Hippocampal formation (tissue), 2 donors: ENCODE measurements at places on chromosomes 16 and 17.

DNA sequence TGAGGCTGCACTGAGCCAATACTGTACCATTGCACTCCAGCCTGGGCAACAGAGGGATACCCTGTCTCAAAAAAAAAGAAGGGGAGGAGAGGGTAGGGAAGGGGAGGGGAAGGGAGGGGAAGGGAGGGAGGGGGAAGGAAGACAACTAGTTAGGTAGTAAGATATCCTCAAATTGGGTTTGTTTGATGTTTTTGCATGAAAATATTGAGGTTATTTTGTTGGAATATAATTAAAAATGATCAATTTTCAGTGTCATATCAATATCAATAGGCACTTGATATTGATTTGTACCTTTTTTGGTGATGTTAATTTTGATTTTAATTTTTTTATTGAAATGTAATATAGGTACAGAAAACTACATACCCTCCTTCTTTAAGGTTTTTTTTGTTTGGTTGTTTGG is 16.6 kb upstream of the PDP2 start:
- no peak for DNase-seq

DNA sequence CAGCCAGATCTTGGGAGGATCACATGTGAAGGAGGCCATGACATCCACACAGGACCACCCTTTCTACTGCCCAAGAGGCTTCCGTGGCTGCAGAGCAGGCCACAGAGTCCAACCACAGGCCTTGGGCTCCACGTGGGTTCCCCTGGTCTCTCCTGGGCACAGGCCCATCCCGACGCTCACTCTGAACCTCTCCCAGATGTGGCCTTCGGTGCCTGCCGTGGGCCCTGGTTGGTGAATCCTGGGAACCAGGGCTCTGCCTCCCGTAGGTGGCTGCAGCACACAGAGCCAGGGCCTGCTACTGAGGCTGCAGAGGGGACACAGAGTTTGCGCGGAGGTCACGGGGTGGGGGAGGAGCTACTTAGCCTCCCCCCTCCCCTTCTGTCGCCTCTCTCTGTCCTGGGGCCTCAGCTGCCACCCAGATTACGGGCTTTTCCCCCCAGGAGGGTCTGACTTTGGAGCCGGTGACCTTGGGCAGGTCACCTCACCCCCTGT is 55.3 kb downstream of the ZFPM1 start:
- no peak for DNase-seq

GRCh38 chr16:24974859-24975258 is 40.3 kb downstream of the ARHGAP17 start:
- no peak for DNase-seq

GRCh38 chr17:9646546-9646885 is 1.2 kb downstream of the USP43 start:
- no peak for DNase-seq

GRCh38 chr16:56241596-56241995 is 50.3 kb downstream of the GNAO1 start:
- no peak for DNase-seq

GRCh38 chr16:88170528-88170991 is 212.2 kb upstream of the ZNF469 start:
- DNase-seq = no peak

GRCh38 chr17:8122924-8123694 is 797 bp downstream of the HES7 start:
- no peak for DNase-seq

DNA sequence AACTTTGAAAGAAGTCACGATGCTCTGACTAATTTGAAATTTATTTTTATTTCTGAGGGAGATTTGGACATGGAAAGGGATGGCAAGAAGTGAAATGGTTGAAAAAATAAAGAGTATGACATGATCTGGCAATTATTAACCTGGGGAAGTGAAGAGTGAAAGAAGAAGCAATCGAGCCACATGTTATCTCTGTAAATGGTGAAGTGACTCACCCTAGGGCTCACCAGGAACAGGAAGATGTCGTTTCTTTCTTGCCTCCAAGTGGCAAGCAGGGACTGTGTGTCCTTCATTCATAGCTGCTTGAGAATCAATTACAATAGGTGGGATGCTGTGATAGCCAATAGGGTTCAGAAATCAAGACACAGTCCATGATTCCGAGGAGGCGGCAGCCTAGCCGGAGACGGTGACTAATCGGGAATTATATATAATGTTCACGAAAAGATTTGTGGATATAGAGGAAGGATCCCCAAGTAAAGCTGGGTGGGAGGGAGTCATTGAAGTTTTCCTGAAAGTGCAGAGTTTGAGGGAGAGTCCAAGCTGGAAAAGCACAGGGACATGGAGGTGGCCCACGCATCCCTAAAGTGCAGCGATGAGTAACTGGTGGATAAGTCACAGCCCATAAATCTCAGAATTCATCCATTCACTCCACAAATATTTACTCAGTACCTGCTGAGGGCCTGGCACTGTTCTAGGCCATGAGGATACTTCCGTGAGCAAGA is 18.2 kb upstream of the KRT20 start:
- DNase-seq = no peak

DNA sequence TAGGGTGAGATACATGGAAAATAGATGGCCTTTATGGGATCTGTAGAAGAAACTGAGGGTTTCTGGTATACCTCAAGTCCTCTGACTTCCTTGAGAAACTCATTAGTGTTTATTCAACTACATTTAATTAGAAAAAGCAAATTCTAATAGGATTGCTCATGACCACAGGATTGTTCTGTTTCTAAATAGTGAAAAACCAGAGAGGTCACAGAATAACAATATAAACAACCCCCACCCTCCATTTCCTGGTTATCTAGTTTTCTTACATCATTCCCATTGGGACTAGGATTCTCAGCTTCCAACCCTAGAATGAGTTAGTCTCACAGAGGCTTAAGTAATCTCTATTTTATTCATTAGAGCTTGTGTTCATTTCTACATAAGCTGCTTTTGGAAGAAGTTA is 30.0 kb downstream of the SF3B3 start:
- no peak for DNase-seq

DNA sequence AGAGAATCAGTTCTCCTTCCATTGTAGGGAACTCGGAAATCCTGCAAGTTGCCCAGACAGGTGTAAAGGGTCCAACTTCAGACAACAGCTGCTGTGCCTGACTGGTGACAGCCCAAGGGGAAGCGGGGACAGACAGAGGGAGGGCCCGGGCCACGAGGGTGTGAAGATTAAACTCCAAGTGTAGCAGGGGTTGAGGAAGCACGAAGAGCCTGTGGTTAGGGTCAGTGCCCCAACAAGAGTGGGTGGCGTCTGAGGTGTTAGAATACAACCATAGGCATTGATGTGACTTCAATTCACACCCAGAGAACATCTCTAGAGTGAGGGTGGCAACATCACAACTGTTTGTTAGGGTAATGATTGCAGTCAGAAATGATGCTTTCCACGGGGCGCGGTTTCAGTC is 39.1 kb downstream of the ASPA start:
- no peak for DNase-seq

- no peak for DNase-seq
These were observed 440.6 kb downstream of the CDH8 start for GRCh38 chr16:61595605-61596004.

DNA sequence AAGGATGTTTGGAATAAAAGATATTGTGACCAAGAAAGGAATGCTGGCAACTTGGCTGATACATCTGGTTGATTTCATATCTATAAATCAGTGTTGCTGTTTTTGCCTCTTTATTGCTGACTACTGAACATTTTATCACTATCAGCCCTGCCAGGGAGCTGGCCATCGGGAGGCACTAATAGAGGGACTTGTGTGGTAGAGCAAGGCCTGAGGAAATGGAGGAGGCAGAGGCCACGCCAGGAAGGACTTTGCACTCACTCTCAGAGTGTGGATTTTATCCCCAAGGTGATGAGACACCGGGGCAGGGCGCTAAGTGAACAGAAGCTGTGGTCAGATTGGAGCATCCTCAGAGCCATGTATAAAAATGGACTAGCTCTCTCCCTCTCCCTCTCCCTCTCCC is 9.3 kb upstream of the CYB561 start:
- DNase-seq = no peak

- no peak for DNase-seq
These were observed 7.9 kb downstream of the SOCS1 start for GRCh38 chr16:11248133-11248532.

DNA sequence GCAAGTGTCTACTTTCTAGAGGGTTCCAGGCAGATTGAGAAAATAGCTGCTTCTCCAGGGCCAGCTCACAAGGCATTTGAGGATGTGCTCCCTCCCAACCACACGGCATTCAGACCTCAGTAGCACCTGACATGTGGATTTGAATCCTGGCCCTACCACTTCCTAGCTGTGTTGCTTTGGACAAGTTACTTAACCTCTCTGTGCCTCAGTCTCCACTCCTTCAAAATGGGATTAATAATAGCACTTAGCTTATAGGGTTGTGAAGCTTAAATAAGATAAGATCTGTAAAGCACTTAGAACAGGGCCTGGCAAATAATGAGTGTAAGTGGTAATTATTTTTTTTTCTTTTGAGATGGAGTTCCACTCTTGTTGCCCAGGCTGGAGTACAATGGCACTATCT is 21.0 kb upstream of the NOMO2 start:
- DNase-seq = no peak

DNA sequence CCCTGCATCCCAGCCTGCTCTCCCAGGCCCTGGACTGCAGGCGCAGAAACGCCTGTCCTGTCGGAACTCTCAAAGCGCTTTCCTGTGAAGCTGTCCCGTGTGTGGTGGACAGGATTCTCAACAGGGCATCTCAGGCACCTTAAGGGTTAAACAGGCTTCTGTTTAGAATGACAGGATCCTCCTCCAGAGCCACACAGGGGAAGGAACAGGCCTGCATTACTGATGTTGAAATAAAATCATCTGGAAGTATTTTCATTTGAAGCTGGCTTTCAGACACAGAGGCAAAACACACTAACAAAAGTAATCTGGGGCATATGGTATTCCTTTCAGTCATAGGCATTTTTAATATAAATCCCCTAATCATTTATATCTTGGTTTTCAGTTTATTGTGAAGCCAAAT is 7.4 kb downstream of the HS3ST3A1 start:
- DNase-seq = no peak

DNA sequence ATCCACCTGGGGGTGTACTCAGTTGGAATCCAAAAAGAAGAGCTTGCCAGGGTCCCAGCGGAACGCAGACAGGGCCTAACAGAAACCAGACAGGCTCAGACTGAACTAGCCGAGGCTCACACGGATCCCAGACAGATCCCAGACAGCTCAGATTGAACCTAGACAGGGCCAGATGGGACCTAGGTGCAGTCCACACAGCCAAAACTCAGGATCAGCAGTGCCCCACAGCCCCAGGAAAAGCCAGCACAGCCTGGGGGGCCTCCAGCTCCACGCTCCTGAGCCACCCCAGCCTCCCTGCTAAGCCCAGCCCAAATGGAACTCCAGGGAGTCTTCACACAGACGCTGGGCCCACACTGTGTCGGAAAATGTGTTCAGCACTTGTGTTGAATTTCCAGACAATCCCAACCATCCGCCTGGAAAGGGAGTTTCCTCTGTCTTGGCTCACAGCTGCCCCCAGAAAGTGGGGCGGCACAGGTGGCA is 7.5 kb downstream of the STX1B start:
- DNase-seq = no peak

GRCh38 chr17:71247441-71248015 is 873.3 kb upstream of the SOX9 start:
- no peak for DNase-seq

DNA sequence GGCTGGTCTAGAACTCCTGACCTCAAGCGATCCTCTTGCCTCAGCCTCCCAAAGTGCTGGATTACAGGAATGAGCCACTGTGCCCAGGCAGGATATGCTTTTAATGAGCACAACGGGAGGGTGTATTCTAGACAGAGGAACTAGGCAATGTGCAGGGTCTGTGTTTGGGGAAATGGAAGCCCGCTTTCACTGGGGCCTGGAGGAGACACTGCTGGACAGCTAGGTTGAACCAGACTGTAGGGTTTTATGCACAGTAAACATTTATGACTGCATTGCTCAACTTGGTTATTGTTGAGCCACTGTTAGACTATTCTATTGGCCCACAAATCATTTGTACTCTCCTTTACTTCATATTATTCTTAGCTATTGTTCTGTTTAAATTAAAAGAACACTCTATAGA is 10.2 kb upstream of the SIAH1 start:
- DNase-seq = no peak

DNA sequence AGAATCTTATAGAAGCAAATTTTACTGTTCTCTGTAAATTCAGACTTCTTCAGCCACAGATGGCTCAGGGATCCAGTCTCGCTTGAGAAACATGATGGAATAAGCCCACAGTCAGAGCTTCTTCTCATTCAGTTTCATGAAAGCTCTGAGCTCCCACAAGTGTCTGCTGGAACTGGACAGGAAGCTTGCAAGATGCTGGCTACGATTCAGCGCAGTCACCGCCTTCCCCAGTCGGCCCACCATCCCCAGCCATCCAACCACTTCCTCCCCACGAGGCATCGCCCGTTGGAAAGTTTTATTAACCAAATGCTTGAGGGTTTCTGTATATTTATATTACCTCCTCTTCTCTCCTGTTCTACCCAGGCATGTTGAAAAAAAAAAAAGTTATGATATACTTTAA is 171.7 kb downstream of the ZFHX3 start:
- DNase-seq = peak; percentile 12

DNA sequence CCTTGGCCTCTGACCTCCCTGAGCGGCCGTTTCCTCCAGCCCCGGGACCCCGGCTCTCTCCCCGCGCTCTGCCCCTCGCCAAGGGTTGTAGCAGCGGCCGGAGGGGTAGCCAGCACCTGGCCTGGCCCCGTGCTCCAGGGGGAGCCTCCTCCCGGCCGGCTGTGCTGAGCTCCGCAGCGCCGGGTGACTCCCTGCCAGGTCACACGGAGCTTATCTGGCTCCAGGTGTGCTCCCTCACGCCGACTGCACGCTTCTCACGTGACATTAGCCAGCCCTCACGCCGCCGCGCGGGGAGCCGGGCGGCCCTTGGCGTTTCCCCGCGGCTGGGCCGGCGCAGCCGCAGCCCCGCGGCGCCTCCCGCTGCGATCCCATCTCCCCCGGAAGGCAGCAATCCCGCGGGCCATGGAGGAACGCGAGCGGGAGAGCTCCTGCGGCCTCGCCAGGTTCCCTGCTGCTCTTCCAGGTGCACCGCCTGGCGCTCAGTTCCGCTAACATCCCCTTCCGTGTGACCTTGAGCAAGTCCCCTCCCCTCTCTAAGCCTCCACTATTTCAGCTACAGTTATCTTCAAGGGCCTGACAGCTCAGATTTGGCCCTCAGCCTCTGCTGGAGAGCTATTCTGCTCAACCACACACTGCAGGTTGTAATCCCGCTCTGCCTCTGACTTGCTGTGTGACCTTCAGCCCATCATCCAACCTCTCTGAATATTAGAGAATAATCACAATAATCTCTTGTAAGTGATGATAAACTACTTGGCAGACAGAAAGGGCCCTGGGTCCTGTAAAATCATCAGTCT is 3.4 kb downstream of the MYO18A start:
- no peak for DNase-seq
